Fibroblast of villous mesenchyme (primary cell): ENCODE measurements at places on chromosomes 16 and 17. TPM values are rescaled to one million over a fixed set of nuclear protein-coding genes. Genes with fewer than 3 reads are reported as not detected.

SLC6A4 gene
- total RNA-seq: not detected in 2 replicates

CNTNAP1 gene
- 45.4 and 60.5 TPM in 2 replicates for total RNA-seq

C17orf113 gene
- under 0.01 and 0.32 TPM in 2 replicates for total RNA-seq

TEX19 gene
- total RNA-seq: under 0.01 TPM in 1 of 2 replicates, not detected in the other

CDRT15L2 gene
- total RNA-seq: not detected in 2 replicates

CDH5 gene
- not detected in 2 replicates for total RNA-seq

MMP2 gene
- 448 and 634 TPM in 2 replicates for total RNA-seq

CACNA1H gene
- 11.7 and 12.2 TPM in 2 replicates for total RNA-seq

TUBB3 gene
- 95.9 and 128 TPM in 2 replicates for total RNA-seq
